ENCODE measurements at places on chromosomes 1 and 21.

DNA sequence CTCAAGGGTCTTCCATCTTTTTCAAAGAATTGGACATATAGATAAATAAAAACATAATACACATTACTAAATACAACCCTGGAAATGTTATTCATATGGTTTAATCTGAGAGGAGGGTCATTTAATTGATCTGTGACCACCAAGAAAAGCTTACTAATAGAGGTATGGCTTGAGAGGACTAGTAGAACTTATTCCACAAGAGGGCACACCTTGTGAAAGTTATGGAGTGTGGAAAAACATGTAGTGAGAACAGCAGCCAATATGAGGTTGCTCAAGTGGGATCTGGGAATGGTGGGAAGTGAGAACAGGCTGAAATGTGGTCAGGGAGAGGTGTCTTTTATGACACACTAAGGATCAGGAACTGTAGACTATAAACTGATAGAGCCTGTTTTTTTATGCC lies 973.5 kb upstream of the B3GALT2 start:
- no peak overlapping the region for H3K27ac ChIP-seq
- H3K36me3 ChIP-seq, result no peaks in the 10 kb centered on the region
- no peaks in the 10 kb centered on the region for H3K4me1 ChIP-seq
- H3K27me3 ChIP-seq, result no peaks in the 10 kb centered on the region

- H3K36me3 ChIP-seq, result 0 out of 2 replicates have a peak, but pooled peaks cover 2% of the 10 kb centered on the region
- H3K27ac ChIP-seq, result no peak overlapping the region
- H3K27me3 ChIP-seq, result no peaks in the 10 kb centered on the region
- H3K4me3 ChIP-seq, result no peak overlapping the region
- no peak for DNase-seq
Observed at GRCh38 chr1:21911205-21912001, 25.7 kb downstream of the HSPG2 start.

DNA sequence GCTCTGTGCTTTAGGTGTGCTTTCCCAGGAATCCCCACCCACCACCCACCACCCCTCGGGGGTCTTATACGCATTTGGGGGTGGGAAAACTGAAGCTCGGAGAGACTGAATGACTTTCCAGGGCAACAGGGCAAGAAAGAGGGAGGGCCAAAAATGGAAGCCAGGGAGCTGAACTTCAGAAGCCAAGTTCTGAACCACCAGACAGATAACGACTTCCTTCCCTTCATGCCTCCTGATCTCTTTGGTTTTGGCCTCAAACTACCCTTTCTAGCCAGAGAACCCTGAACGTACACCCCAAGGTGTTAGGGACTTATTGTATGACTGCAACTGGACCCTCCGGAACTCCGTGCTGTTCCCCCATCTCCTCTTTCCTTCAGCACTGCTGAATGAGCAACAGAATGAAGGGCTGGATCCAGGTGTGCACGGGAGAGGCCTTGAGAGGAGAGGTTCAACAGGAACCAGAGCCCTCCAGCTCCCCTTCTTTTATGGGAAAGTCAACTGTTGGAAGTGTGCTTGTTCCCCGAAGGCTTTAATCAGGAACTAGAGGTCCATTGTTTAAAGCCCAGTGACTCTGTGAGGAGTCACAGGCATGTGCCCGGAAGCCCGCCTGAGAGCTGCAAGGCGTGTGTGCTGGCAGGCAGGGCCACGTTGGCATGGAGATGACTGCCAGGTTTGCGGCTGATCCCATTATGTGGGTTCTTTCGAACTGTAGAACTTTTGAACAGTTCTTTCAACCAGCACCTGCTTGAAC lies 3.1 kb downstream of the BACE2 start:
- H3K36me3 ChIP-seq, result no peaks in the 10 kb centered on the region
- H3K27ac ChIP-seq, result no peak overlapping the region
- no peak for DNase-seq

DNA sequence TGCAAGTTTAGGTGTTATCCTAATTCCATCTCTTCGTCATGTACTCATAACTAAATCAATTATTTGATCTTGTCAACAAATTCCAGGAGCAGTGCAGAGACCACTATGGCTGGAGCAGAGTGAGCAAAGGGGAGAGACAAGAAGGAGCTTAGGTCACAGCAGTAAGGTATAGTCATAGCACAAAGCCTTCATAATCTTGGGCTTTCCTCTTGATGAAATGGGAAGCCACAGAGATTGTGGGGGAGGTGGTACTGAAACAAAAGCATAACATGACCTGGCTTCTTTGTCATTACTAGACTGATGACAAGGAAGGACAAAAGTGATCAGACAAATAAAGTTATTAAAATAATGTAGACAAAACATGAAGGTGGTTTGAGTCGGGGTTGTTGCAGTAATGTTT lies 60.1 kb upstream of the PTGS2 start:
- DNase-seq, result no peak
- no peaks in the 10 kb centered on the region for H3K36me3 ChIP-seq
- no peaks in the 10 kb centered on the region for H3K27me3 ChIP-seq
- no peak overlapping the region for H3K27ac ChIP-seq
- no peaks in the 10 kb centered on the region for H3K4me1 ChIP-seq

DNA sequence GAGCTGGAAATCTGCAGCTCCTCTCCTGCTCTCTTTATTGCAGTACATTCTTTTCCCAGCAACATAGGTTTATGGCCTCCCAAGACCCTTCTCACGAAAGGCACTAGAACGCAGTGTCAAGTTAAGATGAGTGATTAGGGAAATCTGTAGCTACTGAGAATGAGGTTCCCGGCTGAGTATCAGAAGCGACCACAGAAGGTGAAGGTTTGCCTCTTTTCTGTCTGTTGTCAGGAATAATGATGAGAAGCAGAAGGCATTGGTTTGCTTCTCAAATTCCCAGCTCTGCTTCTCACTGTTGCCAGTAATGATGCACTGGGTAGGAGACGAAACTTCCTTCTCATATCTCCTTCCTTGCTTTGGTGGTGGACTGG lies 128.4 kb downstream of the NTMT2 start:
- H3K27me3 ChIP-seq, result no peaks in the 10 kb centered on the region
- no peak for DNase-seq
- no peak overlapping the region for H3K27ac ChIP-seq
- H3K36me3 ChIP-seq, result no peaks in the 10 kb centered on the region

GRCh38 chr1:175154629-175155472 lies 37.7 kb downstream of the KIAA0040 start:
- no peak overlapping the region for H3K4me3 ChIP-seq
- H3K4me1 ChIP-seq, result peaks cover 2% of the 10 kb centered on the region
- no peak overlapping the region for H3K27ac ChIP-seq
- no peaks in the 10 kb centered on the region for H3K27me3 ChIP-seq

- no peak overlapping the region for H3K4me3 ChIP-seq
- H3K36me3 ChIP-seq, result no peaks in the 10 kb centered on the region
- peaks cover 2% of the 10 kb centered on the region for H3K4me1 ChIP-seq
- H3K27me3 ChIP-seq, result no peaks in the 10 kb centered on the region
- DNase-seq, result no peak
Observed at GRCh38 chr1:223703668-223704013, 8.7 kb upstream of the CAPN2 start.

DNA sequence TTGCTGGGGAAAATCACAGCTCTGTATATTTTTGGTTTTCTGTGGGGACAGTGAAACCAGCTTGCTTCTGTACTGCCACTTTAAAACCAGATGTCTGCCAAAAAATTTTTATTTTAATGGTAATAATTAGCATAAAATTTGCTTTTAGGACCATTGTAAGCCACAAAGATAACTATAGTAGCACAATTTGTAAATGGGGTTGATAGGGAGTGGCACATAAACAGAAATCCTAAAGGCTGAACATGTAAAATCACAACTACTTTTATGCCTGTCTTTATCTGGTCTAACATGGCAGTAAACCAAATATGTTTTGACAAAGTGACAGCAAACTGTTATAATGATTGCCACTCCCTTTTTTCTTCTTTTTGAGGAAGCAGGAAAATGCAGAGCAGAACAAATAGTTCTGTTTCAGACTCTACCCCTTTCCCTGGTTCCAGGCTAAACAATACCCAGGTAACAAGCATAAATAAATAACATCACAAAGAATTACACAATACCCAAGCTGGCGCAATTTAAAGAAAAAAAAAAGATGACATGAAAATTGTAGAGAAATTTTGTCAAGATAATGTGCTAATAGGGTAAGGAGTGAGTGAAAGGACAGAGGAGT lies 24.0 kb upstream of the CCDC181 start:
- H3K27me3 ChIP-seq, result no peaks in the 10 kb centered on the region
- no peaks in the 10 kb centered on the region for H3K4me1 ChIP-seq
- no peak overlapping the region for H3K4me3 ChIP-seq
- no peaks in the 10 kb centered on the region for H3K36me3 ChIP-seq

GRCh38 chr1:16915627-16915973 lies 6.1 kb upstream of the CROCC start:
- H3K27me3 ChIP-seq, result no peaks in the 10 kb centered on the region
- no peak overlapping the region for H3K4me3 ChIP-seq
- H3K4me1 ChIP-seq, result peaks cover 2% of the 10 kb centered on the region
- H3K27ac ChIP-seq, result no peak overlapping the region

GRCh38 chr1:226547754-226548191 lies 791 bp upstream of the STUM start:
- peaks cover 6% of the 10 kb centered on the region for H3K4me1 ChIP-seq
- H3K27ac ChIP-seq, result no peak overlapping the region
- no peak overlapping the region for H3K4me3 ChIP-seq
- no peaks in the 10 kb centered on the region for H3K36me3 ChIP-seq
- peaks cover 17% of the 10 kb centered on the region for H3K27me3 ChIP-seq

DNA sequence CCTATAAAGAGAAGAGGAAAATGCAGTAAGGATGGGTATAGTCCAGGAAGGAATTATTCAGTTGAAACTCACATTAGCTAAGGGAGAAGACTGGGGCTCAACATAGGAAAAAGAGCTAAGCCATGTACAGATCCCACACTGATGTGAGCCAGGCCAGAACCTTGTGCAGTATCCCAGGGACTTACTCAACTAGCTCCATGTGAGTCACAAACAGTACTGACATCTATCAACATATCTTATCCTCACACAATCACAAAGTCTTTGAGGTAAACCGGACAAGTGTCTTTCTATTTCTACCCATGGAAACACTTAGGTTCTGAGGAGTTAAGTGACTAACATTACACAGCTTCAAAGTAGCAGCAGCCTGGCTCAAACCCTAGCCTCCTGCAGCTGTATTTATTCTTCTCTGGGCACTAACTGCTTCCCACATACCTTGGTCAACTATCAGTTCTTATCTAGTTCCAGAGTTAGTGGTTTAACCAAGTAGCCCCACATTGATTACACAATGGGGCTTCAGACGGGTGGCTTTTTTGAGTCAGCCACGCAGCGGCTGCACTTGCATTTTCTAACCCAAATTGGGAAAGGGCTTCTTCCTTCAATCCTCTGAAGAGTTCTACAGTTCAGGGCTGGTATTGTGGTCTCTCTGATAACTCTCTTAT lies 9.5 kb downstream of the CD5L start:
- H3K4me1 ChIP-seq, result no peaks in the 10 kb centered on the region
- H3K27me3 ChIP-seq, result no peaks in the 10 kb centered on the region
- no peak overlapping the region for H3K4me3 ChIP-seq
- no peaks in the 10 kb centered on the region for H3K36me3 ChIP-seq
- H3K27ac ChIP-seq, result no peak overlapping the region

- no peak for DNase-seq
- no peak overlapping the region for H3K4me3 ChIP-seq
- no peaks in the 10 kb centered on the region for H3K27me3 ChIP-seq
- no peaks in the 10 kb centered on the region for H3K4me1 ChIP-seq
Observed at GRCh38 chr1:15296585-15297321, 49.7 kb downstream of the FHAD1 start.
